ENCODE measurements at places on chromosomes 11 and 22.

GRCh38 chr11:23283666-23284065, 423.4 kb upstream of the CCDC179 start:
- H3K27me3 ChIP-seq = no peaks in the 10 kb centered on the region
- no peaks in the 10 kb centered on the region for H3K36me3 ChIP-seq
- no peak overlapping the region for H3K27ac ChIP-seq
- H3K4me1 ChIP-seq = no peaks in the 10 kb centered on the region

DNA sequence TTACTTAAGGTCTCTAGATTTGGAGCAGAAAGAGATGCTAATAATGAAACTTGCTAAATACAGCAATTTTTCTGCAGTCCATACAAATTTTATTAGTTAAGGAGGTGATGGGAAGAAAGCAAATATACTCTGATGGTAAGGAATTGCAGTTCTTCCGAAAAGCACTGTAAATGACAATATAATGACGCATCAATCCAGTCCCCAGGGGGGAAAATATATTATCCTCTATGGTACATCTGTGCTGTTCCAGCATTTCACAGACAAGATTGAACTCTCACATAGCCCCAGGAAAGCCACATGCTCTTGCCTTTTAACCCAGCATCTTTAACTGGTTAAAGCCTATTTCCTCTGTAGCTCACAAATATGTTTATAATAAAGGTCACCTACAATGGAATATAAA, 416.6 kb upstream of the CCDC90B start:
- no peaks in the 10 kb centered on the region for H3K27me3 ChIP-seq
- H3K4me1 ChIP-seq = peaks cover 3% of the 10 kb centered on the region
- no peaks in the 10 kb centered on the region for H3K36me3 ChIP-seq
- H3K4me3 ChIP-seq = no peak overlapping the region
- H3K27ac ChIP-seq = no peak overlapping the region
- no peak for DNase-seq

GRCh38 chr22:38213990-38214301, 12.2 kb downstream of the MAFF start:
- peaks cover 12% of the 10 kb centered on the region for H3K36me3 ChIP-seq
- no peak overlapping the region for H3K27ac ChIP-seq
- peaks cover 23% of the 10 kb centered on the region for H3K27me3 ChIP-seq
- H3K4me3 ChIP-seq = no peak overlapping the region
- peaks cover 10% of the 10 kb centered on the region for H3K4me1 ChIP-seq

- peaks cover 1% of the 10 kb centered on the region for H3K27me3 ChIP-seq
- no peak overlapping the region for H3K27ac ChIP-seq
- peaks cover 7% of the 10 kb centered on the region for H3K4me1 ChIP-seq
Measured at GRCh38 chr11:27452147-27452546, 20.4 kb downstream of the LGR4 start.

- no peak for DNase-seq
- H3K4me1 ChIP-seq = no peaks in the 10 kb centered on the region
- no peak overlapping the region for H3K4me3 ChIP-seq
- peaks cover 2% of the 10 kb centered on the region for H3K27me3 ChIP-seq
- no peaks in the 10 kb centered on the region for H3K36me3 ChIP-seq
Measured at GRCh38 chr11:16769386-16769785, 30.9 kb downstream of the C11orf58 start.

DNA sequence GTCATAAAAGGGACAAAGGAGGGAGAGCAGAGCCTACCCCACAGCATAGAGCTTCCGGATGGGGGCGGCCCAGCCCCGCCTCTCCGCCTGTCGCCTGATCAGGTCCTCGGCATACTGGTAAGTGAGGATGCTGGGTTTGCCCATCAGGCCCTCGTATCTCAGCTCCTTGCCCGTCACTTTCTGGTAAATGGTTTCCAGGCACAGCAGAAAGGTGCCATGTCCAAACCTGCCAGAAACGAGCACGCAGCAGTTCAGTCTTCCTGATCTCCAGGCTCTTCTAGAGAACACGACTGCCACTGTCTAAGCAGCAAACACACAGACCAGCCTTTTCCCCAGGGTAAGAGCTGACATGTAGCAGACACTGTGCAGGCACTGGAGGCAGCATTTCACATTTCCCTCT, 17.4 kb upstream of the TMEM121B start:
- peaks cover 24% of the 10 kb centered on the region for H3K4me1 ChIP-seq
- DNase-seq = no peak
- H3K27me3 ChIP-seq = peaks cover 1% of the 10 kb centered on the region
- no peak overlapping the region for H3K27ac ChIP-seq

All from endothelial cell (in vitro differentiated cells).